ENCODE measurements at places on chromosomes 6 and 20.
A peak's percentile ranks its signal among the peaks of the same experiment; 100 is the strongest.

GRCh38 chr6:130420911-130421310 lies 55.1 kb downstream of the TMEM200A start:
- no peak for DNase-seq

DNA sequence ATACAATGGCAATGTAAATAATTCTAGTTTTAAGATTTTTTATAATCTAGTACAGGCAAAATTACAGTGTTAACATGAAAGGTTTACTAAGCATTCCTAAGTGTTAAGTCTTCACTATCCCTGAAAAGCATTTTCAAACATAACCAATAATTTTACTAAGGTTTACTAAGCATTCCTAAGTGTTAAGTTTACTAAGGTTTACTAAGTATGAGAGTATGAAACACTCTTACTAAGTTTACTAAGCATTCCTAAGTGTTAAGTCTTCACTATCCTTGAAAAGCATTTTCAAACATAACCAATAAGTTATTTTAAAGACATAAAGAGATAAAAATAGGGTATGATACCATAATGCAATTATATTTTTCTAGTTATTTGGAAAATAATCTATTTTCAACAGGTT lies 82.6 kb downstream of the PRSS35 start:
- no peak for DNase-seq

DNA sequence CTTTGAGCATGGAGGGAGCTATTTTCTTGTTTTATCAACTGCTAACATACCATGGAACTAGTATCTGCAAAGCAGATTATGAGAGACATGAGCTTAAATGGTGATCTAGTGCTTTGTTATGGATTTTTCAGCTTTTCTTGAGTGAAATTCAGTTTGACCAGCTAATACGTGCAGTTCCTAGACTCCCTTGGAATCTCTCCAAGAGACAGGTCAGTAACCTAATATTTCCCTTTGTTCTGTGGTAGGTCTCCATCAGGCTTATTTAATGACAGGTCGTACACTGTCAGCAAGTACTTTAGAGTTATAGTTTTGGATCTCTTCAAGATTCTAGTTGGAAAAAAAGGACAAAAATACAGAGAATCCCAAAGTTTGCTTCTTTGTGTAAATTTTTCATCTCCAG lies 43.9 kb downstream of the HDAC2 start:
- no peak for DNase-seq

- peak; percentile 9 for DNase-seq
These were observed 272.8 kb upstream of the SLC35B3 start for GRCh38 chr6:8707956-8708772.

- DNase-seq = peak; percentile 65
These were observed 13.3 kb upstream of the RBPJL start for GRCh38 chr20:45293041-45294002.

DNA sequence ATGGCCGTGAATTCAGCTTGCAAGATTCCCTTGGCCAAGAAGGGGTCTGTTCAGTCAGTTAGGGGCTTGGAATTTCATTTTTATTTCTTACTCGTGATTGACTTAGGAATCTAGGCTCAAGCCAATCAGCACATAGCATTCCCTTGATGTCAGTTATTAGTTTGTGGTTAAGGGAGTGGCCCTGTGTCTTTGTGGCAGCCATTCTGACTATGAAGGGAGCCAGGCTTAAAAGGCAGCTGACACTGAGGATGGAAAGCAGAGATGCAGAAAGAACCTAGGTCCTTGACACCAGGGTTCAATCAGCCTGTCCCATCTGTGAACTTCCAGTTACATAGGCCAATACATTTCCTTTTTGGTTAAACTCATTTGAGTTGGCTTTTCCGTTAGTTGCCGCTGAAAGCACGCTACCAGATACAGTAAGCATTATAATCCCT lies 48.1 kb downstream of the MCUR1 start:
- no peak for DNase-seq

DNA sequence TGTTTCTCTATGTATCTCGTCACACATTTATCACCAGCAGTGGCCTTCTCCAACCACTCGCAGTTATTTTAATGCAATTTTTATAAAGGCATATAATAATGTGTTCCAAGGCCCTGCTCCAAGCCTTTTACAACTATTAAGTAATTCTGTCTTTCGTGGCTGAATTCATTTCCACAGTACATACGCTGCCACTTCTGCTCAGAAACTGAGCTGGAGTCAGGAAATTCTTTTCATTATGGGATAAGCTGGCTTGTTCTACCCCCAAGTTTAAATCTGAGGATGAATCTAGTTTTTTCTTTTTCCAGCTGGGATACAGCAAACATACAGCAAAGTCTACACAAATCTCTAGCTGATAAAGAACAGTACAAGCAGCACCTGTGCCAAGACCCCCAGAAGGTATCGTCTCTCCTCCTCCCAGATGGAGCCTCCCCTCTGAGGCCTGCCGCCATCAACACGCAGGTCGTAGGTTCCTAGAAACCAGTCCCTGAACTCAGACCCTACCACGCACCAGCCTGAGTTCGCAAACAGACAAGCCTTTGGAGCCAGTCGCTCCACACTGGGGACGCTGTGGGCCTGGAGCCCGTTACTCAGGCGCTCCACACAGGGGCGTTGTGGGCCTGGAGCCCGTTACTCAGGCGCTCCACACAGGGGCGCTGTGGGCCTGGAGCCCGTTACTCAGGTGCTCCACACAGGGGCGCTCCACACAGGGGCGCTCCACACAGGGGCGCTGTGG lies 263.5 kb downstream of the THBS2 start:
- DNase-seq = no peak

DNA sequence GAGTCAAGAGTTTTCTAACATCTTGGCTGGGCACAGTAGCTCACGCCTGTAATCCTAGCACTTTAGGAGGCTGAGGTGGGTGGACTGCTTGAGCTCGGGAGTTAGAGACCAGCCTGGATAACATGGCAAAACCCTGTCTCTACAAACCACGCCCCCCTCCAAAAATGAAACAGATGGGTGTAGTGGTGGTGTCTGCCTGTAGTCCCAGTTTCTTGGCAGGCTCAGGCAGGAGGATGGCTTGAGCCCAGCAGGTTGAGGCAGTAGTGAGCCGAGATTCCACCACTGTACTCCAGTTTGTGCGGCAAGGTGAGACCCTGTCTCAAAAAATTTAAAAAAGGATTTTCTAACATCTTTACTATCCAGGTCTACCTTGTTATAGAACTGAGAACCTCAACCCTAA lies 22.0 kb downstream of the FAM8A1 start:
- no peak for DNase-seq

- no peak for DNase-seq
These were observed 180.1 kb upstream of the RNF24 start for GRCh38 chr20:4195499-4195898.

DNA sequence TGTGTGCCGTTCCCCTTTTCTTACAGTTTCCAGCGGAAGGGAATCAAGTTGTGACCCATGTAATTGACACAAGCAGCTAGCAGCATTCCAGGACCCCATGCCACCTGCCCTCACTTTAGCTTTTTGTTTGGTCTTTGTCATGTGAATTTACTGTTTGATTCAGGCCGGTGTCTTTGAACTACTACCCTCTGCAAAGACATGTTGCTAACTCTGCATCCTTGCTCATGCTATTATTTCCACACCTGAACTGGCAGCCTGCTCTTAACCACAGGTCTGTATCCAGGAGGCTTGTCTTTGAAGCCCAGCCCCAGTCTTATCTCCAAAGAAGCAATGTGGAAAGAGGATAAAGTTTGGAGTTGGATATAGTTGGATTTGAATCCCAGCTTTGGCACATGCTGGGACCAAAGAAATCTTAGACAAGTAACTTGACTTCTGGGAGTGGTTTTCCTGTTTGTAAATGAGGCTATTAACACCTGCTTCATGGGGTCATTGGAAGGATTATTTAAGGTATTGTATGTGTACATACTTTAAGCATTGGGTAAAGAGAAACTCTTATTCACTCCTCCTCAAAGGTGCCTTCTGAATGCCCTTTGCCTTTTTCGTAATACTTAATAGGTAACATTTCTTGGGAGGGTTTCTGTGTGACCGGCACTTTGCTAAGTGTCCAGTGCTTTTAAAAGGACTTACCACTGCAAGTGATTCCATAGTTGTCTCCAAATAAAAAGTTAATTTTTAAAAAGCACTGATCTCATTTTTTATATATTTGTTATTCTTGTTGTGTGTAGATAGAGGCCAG lies 52.4 kb downstream of the RALY start:
- DNase-seq = no peak

DNA sequence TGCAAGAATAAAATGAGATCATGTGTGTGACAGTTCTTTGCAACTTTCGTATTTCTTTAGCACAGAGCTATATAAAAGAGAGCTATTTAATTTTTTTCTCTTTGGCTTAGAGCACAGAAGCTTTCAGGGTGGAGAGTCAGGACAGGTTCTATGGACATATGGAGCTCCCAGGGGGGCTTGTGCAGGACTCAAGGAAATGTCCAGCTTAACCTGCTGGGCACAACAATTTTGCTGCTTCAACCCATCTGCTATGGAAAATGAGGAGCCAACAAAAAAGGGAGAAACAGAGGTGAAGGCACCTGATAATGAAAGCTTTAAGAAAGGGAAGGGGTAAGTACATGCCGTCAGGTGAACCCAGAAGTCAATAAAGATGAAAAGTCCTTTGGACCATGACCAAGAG lies 5.1 kb upstream of the SNAP25 start:
- DNase-seq = no peak
